ENCODE measurements at places on chromosomes 7 and 10.

DNA sequence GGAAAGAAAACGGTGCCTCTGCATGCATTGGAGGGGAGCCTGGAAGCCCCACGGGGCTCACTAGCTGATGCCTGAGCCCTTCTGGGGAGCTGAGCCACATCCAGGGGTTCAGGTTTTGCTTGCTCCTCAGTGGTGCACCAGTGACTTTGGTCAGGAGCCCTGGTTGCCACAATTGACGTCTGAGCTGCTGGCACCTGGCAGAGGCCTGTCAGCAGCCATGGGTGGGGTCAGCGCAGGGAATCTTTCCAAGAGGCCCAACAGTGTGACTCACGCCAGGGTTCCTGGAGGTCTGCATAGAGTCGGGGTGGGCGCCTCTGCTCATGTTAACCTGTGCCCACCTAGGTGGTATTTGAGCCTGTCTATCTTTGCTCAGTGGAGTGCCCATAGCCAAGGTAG, 138.7 kb downstream of the NEURL1 start:
- no peak for DNase-seq

DNA sequence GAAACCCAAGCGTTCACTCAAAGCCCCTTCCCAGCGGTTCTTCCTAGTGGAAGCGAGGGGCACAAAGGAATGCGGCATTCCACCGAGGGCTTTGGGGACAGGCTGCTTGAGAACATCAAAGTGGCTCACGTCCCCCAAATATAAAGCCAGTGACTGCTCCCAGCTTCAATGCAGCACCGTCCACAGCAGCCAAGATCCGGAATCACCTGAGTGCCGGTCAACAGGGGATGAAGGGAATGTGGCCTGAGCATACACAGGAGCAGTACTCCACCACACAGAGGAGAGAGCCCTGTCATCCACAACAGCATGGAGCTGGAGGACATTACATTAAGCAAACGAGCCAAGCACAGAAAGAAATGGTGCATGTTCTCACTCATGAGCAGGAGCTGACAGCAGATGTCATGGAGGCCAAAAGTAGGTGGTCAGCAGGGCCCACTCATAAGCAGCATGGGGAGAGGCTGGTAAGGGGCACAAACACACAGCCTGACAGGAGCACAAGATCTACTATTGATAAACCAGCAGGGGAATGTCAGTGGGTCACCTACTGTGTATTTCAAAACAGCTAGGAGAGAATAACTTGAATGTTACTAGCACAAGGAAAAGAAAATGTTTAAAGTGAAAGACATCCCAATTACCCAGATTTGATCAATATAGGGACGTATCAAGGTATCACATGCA, 79.5 kb downstream of the DIP2C start:
- DNase-seq, result no peak

DNA sequence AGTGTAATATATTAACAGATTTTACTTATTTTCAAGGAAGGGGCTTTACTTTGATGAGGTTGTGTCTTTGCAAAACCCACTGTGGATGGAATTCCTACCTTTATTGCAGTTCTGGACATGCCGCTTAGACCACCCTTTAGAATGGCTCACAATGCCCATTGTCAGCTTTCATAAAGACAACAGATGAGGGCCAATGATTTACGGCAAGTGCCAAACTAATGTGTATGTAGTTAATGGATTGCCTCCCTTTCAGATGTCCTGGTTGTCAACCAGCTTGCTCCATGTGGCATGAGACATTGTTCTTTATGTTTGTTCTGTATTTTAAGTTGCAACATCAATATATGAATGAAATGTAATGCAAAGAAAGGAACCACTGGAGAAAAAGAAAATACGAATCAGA, 35.0 kb upstream of the ELMO1 start:
- DNase-seq, result no peak

DNA sequence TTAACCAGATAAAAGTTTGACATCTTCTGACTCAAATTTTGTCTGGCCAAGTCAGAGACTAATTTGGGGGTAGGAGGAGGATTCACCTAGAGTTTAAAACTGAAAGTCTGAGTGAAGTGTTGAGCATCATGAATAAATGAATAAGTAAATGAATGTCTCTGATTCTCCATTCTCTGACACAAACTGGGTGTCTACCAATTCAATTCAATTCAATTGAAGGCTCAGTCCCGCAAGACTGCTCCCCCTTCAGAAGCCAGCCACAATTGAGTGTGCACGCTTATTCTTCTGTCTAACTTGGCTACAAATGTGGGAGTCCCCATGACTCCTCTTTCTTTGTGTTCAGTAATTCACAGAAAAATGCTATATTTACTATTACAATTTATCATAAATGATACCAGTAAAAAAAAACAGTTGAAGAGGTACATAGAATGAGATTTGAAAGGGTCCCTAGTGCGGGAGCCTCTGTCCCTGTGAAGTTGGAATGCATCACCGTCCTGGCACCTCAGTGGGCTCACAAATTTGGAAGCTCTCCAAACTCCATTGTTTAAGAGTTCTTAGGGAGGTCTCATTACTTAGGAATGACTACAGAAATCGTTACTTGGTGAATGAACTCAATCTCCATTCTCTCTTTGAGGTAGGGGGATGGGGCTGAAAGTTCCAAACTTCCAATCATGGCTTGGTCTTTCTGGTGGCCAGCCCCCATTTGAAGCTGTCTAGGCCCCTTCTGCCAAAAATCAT, 243.7 kb upstream of the PHYHIPL start:
- DNase-seq, result no peak

- DNase-seq, result no peak
Observed at GRCh38 chr7:43878867-43879266, 9.6 kb upstream of the MRPS24 start.

DNA sequence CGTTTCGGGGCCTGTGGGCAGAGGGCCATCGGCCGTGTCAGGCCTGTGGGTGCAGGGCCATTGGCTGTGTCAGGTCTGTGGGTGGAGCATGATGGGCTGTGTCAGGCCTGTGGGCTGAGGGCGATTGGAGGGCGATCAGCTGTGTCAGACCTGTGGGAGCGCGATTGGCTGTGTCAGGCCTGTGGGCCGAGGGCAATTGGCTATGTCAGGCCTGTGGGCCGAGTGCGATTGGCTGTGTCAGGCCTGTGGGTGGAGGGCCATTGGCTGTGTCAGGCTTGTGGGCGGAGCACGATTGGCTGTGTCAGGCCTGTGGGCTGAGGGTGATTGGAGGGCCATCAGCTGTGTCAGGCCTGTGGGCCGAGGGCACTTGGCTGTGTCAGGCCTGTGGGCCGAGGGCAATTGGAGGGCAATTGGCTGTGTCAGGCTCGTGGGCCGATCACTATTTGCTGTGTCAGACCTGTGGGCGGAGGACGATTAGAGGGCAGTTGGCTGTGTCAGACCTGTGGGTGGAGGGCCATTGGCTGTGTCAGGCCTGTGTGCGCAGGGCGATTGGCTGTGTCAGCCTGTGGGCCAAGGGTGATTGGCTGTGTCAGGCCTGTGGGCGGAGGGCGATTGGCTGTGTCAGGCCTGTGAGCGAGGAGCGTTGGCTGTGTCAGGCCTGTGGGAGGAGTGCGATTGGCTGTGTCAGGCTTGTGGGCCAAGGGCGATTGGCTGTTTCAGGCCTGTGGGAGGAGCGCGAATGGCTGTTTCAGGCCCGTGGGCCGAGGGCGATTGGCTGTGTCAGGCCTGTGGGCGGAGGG, 54.1 kb downstream of the DYNC2I1 start:
- no peak for DNase-seq

DNA sequence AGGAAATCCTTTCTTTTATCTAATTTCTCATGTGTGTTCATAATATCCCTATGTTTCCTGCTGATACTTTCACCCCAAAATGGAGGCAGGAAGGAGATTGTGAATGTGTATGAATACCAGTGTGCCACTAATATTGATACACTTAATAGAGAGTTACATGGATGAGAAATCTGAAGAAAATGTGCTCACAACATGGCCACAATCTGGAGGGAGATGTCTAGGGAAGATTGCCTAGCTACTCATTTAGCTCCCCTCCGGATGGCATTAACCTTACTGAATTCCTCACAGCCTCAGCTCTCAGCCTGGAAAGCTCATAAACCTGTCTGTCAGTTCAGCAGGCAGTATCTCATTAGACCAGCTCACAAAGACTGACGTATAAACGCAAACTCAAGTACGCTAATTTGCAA, 23.4 kb upstream of the DMTF1 start:
- DNase-seq, result no peak

GRCh38 chr7:131335639-131336381, 8.1 kb downstream of the MKLN1 start:
- DNase-seq, result no peak

GRCh38 chr10:88115968-88116367, 252.5 kb downstream of the PTEN start:
- no peak for DNase-seq

DNA sequence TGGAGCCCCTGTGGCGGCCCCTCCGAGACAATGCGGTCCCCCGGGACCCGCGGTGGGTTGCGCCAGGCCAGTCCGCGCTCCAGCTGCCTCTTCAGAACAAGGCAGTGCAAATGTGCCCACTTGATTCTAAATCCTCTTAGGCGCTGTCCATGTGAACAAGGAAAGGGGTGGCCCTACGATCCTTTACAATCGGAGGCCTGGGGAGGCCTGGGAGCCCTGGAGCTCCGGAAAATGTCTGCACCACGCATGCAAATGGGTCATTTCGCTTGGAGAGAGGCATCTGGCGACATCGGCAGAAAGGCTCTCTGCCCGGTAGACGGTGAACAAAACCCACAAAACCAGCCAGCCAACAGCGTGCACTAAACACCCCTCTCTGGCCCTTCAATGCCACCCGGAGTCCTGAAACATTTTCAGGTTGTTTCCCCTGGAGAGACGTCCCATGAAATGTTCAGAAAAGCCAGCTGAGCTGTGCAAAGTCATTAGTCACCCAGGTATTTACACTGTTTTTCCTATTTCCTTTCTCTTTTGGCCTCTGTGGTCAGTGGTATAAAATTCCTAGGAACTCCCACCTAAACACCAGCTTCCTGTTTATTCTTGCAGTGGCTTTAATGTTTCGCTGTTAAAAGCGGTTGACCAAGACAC, 102.8 kb upstream of the ZNF438 start:
- peak; percentile 60 for DNase-seq

GRCh38 chr10:26423722-26424121, 14.4 kb upstream of the APBB1IP start:
- no peak for DNase-seq

DNA sequence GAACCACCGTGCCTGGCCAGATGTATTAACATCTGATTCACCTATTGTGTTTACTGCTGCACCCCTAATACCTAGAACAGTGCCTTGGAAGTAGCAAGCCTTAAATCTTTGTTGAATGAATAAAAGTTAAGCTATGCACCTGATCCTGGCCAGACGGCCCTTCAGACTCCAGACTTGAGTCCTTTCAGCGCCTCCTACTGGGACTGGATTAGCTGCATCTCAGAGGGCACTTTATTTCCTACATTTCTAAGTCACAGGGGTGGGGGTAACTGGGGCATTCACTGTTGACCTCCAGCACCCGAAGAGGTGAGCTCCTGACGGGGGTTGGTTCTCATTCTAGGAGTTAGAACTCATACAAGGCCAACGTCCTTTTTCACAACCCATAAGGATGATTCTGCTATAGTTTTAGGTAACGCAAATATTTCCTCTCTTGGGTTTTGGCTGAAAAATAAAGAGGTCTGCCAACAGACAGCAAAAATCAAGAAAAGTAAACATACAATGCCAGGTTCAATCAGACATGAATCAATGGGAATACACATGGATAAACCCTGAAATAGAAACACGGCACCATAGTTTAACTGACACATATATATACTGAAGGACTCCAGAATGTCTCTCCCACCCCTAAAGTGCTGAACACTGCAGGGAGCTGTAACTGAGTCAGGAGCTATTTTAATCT, 48.0 kb upstream of the DLG5 start:
- DNase-seq, result no peak

- no peak for DNase-seq
Observed at GRCh38 chr10:98170249-98171117, 36.0 kb downstream of the R3HCC1L start.

- DNase-seq, result no peak
Observed at GRCh38 chr7:48390388-48391327, 219.4 kb downstream of the ABCA13 start.

- peak; percentile 55 for DNase-seq
Observed at GRCh38 chr10:80132299-80133139, at the start of gene PLAC9. Gene PLAC9, plus strand, starts transcription at chr10:80132730. Its CDS starts 33 bp downstream, at chr10:80132763.

Measured in right atrium auricular region (tissue), 2 donors.